ENCODE measurements at places on chromosomes 7 and 10. TPM values are rescaled to one million over a fixed set of nuclear protein-coding genes. Genes with fewer than 3 reads are reported as not detected.

Gene IFIT1B
- total RNA-seq, result not detected

Gene TPST1
- total RNA-seq, result 34.4 TPM

Gene FEZF1
- not detected for total RNA-seq

Gene LRRC4
- 0.33 TPM for total RNA-seq

Gene NUPR2
- 5.2 TPM for total RNA-seq

DNA sequence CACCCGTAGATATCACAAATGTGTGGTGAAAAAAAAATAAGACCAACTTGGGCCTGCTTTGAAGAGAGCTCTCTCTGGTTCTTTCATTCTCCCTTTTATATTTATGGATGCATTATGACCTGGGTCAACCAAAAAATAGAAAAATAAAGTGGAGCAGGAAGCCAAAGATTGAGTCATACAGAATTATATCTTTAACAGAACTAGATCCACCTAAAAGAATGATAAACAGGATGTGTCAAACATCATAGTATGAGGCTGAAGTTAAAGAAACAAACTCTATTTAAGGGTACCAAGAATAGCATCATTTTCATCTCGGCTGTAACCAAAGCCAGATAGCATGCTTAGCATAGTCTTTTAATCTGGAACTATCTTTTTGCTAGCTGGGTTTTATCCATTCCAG is 28.8 kb upstream of the NMT2 start:
- H3K27ac ChIP-seq, result no peak overlapping the region
- no peak for DNase-seq
- H3K36me3 ChIP-seq, result no peaks in the 10 kb centered on the region
- no peaks in the 10 kb centered on the region for H3K27me3 ChIP-seq

DNA sequence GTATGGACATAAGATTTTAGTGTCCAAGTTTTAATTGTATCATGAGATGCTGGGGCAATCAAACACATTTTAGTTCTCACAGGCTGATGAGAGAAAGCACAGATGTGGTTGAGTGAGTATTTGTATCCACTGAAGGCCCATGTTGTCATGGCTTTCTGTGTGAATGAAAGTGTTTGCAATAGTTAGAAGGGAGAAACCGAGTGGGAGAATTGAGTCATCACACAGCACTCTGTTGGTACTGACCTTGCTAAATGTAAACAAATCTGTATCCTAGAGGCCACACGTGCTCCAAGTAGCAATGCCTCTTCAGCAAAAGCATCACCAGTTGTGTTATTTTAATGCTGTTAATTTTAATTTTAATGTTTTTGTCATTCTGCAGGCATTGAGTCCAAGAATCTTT is 121.2 kb downstream of the EMX2 start:
- no peaks in the 10 kb centered on the region for H3K36me3 ChIP-seq
- no peak overlapping the region for H3K4me3 ChIP-seq

- H3K27me3 ChIP-seq, result no peaks in the 10 kb centered on the region
- H3K36me3 ChIP-seq, result no peaks in the 10 kb centered on the region
- H3K27ac ChIP-seq, result no peak overlapping the region
- H3K4me1 ChIP-seq, result no peaks in the 10 kb centered on the region
- no peak for DNase-seq
Observed at GRCh38 chr10:84845628-84846261, 517.4 kb downstream of the CCSER2 start.

GRCh38 chr7:91953618-91954017 is 13.0 kb downstream of the AKAP9 start:
- no peaks in the 10 kb centered on the region for H3K36me3 ChIP-seq
- no peak overlapping the region for H3K27ac ChIP-seq
- H3K27me3 ChIP-seq, result no peaks in the 10 kb centered on the region
- no peaks in the 10 kb centered on the region for H3K4me1 ChIP-seq

DNA sequence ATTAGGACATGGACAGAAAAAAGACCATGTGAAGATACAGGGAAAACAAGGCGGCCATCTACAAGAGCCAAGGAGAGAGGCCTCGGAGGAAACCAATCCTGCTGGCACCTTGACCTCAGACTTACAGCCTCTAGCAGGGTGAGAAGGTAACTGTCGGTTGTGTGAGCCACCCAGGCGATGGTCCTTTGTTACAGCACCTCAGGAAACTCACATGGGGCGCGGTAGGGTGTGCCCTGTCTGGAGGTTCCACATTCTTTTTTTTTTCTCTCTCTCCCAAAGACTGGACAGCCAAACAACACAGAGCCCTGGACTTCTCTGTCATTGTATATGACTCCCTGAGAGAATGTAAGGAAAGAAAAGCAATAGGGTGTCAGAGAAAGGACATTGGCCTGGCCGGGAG is 163.2 kb downstream of the KCNMA1 start:
- H3K36me3 ChIP-seq, result no peaks in the 10 kb centered on the region
- no peak for DNase-seq
- no peaks in the 10 kb centered on the region for H3K4me1 ChIP-seq

DNA sequence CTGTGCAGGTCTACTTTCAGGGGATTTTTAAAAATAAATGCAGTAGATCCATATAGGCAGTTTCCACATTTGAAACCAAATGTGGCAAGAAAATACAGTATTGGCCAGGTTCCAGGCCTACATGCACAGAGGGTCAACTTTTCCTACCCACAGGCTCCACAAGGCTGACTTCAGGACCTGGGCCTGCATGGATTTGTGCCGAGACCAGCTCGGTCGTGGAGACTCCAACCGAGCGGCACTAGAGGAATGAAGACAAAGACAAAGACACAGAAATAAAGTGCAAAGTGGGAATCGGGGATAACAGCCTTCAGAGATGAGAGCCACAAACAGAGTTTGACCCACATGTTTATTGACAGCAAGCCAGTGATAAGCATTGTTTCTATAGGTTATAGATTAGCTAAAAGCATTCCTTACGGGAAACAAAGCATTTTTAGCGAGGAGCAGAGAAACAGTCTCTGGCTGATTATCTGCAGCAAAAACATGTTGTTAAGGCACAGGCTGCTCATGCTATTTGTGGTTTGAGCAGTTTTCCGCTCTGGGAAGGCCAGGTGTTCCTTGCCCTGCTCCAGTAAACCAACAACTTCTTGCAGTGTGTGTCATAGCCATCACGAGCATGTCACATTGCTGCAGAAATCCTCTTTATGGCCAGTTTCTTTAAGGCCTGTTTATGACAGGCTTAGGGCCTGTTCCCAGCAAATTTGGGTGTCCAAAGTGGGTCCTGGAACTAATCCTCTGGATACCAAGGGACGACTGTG is 52.6 kb downstream of the ZNF37A start:
- H3K36me3 ChIP-seq, result no peaks in the 10 kb centered on the region
- DNase-seq, result no peak
- no peaks in the 10 kb centered on the region for H3K27me3 ChIP-seq
- no peaks in the 10 kb centered on the region for H3K4me1 ChIP-seq
- no peak overlapping the region for H3K27ac ChIP-seq

DNA sequence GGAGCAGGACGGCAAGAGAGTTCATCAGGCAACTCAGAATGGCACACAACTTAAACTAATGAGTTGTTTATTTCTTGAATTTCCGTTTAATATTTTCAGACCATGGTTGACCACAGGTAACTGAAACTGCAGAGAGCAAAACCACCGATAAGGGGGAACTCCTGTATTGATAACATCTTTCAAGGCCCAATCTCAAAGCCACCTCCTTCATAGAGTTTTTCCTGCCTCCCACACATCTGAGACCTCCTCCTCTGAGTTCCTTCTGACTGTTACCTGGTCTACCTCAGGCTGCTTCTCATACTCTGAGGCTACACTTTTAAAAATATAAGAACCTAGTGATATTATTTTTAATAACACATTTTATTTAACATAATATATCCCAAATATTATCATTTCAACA is 341.5 kb upstream of the NPVF start:
- no peak overlapping the region for H3K27ac ChIP-seq
- no peaks in the 10 kb centered on the region for H3K4me1 ChIP-seq
- DNase-seq, result no peak
- H3K36me3 ChIP-seq, result no peaks in the 10 kb centered on the region

DNA sequence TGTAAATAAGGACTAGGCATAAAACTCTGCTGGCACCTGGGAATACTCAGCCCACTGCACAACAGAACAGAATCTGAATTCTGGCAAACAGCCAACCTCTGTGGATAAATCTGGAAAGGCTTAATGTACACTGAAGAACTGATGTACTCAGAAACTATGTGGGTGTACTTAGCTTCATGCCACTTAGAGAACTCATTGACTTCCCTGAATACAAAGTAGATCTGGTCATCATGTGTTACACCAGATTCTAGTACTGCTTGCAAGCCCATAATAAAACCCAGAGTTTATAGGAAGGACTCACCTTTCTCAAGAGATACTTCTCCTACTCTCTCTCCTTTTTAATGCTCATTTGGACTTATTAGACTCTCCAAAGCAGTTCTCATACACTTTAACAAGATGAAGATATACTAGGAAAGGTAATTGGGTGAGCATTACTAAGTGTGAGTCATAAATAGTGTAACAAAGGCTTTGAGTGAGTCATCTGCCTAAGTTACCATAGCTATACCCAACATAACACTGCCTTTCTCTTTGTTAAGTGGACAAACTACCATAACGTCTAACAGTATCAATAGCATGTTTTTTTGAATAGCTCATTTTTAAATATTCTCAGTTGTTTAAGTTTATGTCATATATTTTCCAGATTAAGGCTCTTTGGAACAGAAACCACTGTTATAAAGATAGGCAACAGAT is 309.1 kb downstream of the MDFIC start:
- H3K36me3 ChIP-seq, result no peaks in the 10 kb centered on the region
- H3K27ac ChIP-seq, result no peak overlapping the region
- DNase-seq, result no peak
- no peaks in the 10 kb centered on the region for H3K27me3 ChIP-seq
- no peak overlapping the region for H3K4me3 ChIP-seq

GRCh38 chr7:128869138-128869943 is 6.7 kb downstream of the ATP6V1F start:
- H3K36me3 ChIP-seq, result no peaks in the 10 kb centered on the region
- H3K4me1 ChIP-seq, result no peaks in the 10 kb centered on the region
- DNase-seq, result no peak

GRCh38 chr7:130998993-130999602 is 265.1 kb upstream of the KLF14 start:
- no peak for DNase-seq
- peak overlapping the region; percentile 68 for H3K27ac ChIP-seq
- no peaks in the 10 kb centered on the region for H3K27me3 ChIP-seq
- H3K36me3 ChIP-seq, result peaks cover 4% of the 10 kb centered on the region

GRCh38 chr7:78413568-78413967 is 615.0 kb downstream of the PHTF2 start:
- no peaks in the 10 kb centered on the region for H3K27me3 ChIP-seq
- no peak for DNase-seq
- no peaks in the 10 kb centered on the region for H3K36me3 ChIP-seq
- no peak overlapping the region for H3K27ac ChIP-seq

- H3K27ac ChIP-seq, result no peak overlapping the region
- H3K36me3 ChIP-seq, result no peaks in the 10 kb centered on the region
- H3K4me1 ChIP-seq, result peaks cover 5% of the 10 kb centered on the region
Observed at GRCh38 chr7:101740981-101741725, 76.3 kb upstream of the CUX1 start.

DNA sequence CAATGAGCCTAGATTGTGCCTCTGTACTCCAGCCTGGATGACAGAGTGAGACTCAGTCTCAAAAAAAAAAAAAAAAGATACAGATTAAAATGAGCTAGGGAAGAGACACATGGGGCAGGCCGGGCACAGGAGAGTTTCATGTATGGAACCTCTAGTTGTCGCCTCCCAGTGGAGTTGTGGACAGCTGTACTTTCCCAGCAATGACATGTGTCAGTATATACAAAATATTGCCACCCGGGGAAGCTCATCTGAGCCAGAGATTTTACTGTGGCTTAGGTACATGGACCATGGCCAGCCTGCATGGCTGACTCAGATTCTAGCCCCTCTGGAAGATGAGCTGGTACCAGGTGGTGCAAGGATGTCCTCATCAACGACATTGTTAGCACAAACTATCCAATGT is 87.4 kb downstream of the COL26A1 start:
- no peak overlapping the region for H3K4me3 ChIP-seq
- no peaks in the 10 kb centered on the region for H3K27me3 ChIP-seq
- DNase-seq, result no peak
- H3K27ac ChIP-seq, result no peak overlapping the region
- H3K4me1 ChIP-seq, result no peaks in the 10 kb centered on the region

DNA sequence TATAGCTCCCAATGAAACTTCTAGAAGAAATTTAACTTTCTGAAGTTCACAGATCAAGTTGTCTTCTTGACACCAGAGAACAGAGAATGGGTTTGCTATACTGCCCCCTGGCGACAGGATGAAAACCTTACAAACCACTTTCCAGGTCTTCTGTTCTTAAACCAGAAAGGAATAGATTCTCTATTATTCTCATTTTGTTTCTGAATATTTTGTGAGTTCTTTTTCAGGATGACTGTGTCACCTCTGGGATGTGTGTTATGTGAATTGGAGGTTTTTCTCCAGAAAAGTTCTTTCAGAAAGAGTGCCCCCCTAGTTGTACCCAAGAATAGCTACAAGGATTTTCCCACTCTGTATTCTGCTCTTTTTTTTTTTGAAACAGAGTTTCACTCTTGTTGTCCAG is 6.3 kb downstream of the IFT22 start:
- H3K27me3 ChIP-seq, result no peaks in the 10 kb centered on the region
- H3K36me3 ChIP-seq, result no peaks in the 10 kb centered on the region
- H3K4me1 ChIP-seq, result no peaks in the 10 kb centered on the region
- DNase-seq, result no peak
- H3K4me3 ChIP-seq, result no peak overlapping the region

DNA sequence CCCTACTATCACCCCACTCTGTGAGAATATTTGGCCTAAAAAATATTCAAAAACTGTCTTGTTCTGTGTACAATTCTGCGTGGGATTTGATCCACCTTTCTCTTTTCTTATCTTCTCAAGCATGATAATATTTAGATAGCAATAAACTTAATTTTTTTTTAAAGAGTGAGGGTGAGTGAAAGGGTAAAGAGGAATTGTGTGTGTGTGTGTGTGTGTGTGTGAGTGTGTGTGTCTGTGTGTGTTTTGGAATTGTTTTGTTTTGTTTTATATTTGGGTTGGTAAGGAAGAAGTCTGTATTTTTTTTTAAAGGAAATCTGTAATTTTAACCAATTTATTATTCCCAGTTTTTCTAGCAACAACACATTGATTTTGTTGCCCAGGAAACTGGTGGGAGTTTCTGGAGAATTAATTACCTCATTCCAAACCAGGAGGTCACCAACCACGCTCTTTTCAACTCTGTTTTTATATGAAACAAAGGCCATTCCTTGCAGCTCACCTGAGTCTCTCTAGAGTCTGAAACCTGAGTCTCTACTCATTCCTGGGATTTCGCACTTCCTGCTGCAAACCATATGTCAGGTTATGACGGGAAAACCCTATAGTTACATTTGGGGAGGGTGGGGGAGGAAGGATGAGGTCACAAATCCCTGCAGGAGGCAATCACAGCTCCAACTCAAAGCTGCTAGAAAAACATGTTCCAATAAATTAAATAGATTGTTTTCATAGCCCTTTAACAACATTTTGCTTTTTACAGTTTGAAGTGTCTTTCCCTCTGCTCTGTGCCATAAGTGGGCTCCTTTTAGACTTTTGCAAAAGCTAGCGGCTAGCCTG is 38.1 kb upstream of the XPNPEP1 start:
- H3K27ac ChIP-seq, result peak overlapping the region; percentile 65
- H3K4me3 ChIP-seq, result no peak overlapping the region
- H3K36me3 ChIP-seq, result no peaks in the 10 kb centered on the region
- no peaks in the 10 kb centered on the region for H3K4me1 ChIP-seq
- no peak for DNase-seq
